ENCODE measurements at places on chromosomes 2 and 18. TPM values are rescaled to one million over a fixed set of nuclear protein-coding genes. Genes with fewer than 3 reads are reported as not detected.

DNAJC5G gene
- not detected for total RNA-seq

SLC8A1 gene
- 3.4 TPM for total RNA-seq

DNA sequence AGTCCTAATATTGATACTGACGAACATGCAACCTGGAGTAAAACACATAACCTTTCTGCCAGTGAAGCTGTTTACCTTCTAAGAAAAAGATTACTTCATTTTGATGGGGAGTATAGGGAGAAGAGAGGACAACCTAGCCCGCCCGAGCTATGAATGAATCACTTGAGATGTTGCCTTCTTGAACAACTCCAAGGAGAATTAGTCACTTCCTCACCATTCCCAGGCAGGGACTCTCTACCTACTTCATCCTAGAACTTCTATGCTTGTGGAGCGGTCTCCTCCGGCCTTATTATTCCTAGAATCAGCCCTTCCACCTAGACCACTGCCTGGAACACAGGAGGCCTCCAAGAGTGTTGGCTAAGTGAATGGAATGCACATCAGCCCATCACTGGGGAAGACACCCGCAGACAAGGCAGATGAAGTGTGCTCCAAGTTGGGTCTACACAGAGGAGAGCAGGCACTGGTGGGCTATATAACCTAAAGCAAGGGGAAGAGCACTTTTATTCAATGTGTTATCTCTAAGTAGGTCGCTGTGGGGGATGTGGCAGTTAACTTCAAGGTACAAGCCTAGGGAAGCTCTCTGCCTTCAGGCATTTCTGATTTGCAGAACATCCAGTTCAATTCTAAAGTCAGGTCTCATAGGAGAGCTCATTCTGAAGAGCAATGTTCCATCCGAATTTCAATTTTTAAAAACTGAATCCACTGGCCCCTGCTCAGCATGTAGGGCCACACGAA lies 57.4 kb downstream of the STK39 start:
- DNase-seq, result no peak
- H3K27ac ChIP-seq, result no peak overlapping the region
- H3K4me3 ChIP-seq, result no peak overlapping the region
- no peaks in the 10 kb centered on the region for H3K27me3 ChIP-seq

ALLC gene
- not detected for total RNA-seq

CYTIP gene
- total RNA-seq, result 321 TPM

FOXI3 gene
- not detected for total RNA-seq

GRCh38 chr2:239780236-239780994 lies 244.7 kb downstream of the NDUFA10 start:
- DNase-seq, result no peak
- no peak overlapping the region for H3K27ac ChIP-seq
- H3K4me3 ChIP-seq, result no peak overlapping the region
- no peaks in the 10 kb centered on the region for H3K4me1 ChIP-seq
- peaks cover 4% of the 10 kb centered on the region for H3K27me3 ChIP-seq
- H3K36me3 ChIP-seq, result no peaks in the 10 kb centered on the region

SLC35G4 gene
- total RNA-seq, result not detected

Measured in activated CD4-positive, alpha-beta T cell treated with anti-CD3 and anti-CD28 coated beads, Interleukin-2, amount 10 ng/mL, durations not matched to agents 24 days and 14 days (primary cell).